Fibroblast of skin of right quadriceps (primary cell): ENCODE measurements at places on chromosomes 2 and 18.

GRCh38 chr2:130915149-130915548, 78.4 kb downstream of the ARHGEF4 start:
- no peak for DNase-seq

- peak; percentile 17 for DNase-seq
Observed at GRCh38 chr18:14086458-14087231, 45.6 kb downstream of the ZNF519 start.

DNA sequence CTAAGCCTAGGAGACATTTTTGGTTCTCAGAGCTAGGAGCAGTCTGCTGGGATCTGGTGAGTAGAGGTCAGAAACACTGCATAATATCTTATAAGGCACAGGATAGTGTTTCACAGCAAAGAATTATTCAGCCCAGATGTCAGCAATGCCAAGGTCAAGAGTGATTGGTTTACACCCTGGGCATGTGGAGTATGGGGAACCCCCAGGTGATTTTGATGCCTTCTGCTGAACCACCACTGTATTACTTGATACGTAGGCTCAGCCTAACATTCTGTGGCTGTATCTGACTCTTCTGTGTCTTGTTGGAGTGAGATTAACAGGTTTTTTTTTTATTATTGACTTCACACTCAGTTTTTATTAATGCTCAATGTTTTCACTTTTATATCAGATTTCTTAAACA, 6.0 kb downstream of the DDX18 start:
- no peak for DNase-seq

- DNase-seq = no peak
Observed at GRCh38 chr18:9330419-9330818, 4.2 kb upstream of the TWSG1 start.

GRCh38 chr2:215812966-215813365, 200.4 kb downstream of the MREG start:
- peak; percentile 68 for DNase-seq

DNA sequence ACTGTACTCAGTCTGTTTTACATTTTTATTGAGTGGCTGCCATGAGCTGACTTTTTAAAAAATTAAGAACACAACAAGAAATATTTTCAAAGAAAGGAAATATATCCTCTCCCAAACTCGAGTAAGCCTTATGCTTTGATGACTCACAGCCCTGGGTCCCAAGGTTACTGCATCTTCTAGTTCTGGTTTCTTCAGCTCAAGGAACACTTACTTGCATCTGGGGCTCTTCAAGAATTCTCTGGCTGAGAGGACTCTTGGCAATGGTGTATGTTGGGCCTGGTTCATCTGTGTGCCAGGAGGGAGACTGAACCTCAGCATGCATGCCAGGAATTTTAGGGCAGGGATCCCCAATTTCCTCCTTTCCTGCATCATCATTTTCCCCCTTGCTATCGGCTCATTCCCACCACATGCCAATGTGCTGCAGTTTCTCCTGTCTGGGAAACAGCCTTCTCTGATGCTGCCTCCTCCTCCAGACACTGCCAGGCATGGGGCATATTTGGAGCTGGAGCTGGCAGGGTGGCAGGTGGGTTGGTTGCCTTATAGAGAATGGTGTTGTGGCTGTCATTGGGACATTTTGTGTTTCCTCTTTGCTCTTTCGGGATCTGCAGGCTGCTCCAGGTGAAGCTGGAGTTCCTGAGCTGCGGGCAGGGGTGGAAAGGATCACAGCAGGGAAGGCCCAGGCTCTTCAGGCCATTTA, 192.2 kb upstream of the HS6ST1 start:
- DNase-seq = peak; percentile 58

- DNase-seq = no peak
Observed at GRCh38 chr2:29189052-29189451, 73.8 kb downstream of the CLIP4 start.

DNA sequence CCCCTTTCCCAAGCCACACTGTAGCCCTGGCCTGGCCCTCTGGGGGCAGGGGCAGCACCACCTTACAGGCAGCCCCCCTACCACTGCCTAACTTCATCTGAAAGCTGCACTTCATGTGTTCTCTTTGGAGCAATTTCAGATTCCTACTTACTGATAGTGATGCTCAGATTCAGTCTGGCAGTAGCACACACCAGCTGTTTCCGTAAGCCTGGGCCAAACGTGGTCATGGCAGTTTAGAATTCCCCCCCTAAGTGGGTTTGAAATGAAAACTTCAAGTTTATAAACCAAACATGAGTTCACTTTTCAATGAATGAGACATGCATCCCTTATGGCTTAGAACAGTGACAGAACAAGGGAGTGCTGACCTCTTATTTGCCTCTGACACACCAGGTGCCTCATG, 29.4 kb downstream of the GDF7 start:
- no peak for DNase-seq

GRCh38 chr2:109295070-109295780, 166.2 kb downstream of the SH3RF3 start:
- no peak for DNase-seq

DNA sequence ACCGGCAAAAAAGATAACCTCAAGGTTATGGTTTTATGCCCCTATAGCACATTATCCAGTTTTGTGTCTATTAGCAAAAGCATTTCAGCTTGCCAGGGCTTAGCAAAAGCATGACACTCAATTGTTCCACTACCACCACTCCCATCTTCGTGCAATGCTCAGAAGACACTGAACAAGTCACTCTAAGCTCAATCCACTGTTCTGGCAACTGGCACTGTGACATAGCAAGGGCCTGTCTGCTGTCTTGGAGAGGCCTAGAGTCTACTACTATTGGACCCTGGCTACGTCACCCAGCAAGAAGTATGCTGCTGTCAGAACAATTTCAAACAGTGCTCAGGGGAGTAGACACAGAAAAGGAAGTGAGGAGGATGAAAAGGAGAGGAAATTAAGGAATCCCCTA, 103.5 kb upstream of the PPP1CB start:
- no peak for DNase-seq

- DNase-seq = peak; percentile 85
Observed at GRCh38 chr2:112869258-112869842, 32.8 kb upstream of the IL1B start.
